ENCODE measurements at places on chromosomes 5 and 9.
A peak's percentile ranks its signal among the peaks of the same experiment; 100 is the strongest.

DNA sequence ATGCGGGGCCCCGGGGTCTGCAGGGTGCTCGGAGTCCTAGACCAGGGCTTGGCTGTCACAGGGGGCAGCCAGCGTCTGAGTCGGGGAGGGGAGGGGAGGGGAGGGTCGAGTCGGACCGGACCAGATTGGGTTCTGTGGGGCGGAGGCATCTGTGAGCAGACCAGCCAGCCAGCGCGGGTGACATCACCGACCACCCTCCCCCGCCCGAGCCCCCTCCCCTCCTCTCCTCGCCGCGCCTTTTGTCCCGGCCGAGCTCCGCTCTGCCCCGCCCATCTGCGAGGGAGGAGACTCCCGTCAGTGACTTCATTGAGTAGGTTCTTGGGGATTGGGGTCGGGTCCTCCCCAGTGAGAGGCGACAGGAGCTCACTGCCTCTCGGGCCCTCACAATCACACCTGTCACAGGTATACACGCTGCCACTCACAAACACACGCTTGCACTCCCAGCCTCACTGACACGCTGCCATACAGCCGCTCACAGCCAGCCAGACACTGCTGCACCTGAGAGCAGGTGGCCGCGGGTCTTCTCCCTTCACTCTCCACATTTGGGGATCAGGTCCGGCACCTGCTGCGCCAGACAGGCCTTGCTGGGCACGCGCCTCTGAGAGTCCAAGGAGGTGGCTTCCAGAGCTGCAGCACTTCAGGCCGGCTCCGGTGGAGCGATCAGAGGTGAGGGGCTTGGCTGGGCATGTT lies 546 bp downstream of the DNAJB5 start:
- no peak for DNase-seq

DNA sequence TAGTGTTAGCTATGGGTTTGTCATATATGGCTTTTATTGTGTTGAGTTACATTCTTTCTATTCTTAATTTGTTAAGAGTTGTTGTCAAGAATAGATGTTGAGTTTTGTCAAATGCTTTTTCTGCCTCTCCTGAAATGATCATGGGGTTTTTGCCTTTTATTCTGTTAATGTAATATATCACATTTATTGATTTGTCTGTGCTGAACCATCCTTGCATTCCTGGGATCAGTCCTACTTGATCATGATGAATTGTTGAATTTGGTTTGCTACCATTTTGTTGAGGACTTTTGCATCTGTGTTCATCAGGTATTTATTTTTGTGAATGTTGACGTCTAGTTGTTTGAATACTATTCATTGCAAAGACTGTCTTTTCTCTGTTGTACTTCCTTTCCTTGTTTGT lies 23.9 kb downstream of the RIC1 start:
- DNase-seq: no peak

DNA sequence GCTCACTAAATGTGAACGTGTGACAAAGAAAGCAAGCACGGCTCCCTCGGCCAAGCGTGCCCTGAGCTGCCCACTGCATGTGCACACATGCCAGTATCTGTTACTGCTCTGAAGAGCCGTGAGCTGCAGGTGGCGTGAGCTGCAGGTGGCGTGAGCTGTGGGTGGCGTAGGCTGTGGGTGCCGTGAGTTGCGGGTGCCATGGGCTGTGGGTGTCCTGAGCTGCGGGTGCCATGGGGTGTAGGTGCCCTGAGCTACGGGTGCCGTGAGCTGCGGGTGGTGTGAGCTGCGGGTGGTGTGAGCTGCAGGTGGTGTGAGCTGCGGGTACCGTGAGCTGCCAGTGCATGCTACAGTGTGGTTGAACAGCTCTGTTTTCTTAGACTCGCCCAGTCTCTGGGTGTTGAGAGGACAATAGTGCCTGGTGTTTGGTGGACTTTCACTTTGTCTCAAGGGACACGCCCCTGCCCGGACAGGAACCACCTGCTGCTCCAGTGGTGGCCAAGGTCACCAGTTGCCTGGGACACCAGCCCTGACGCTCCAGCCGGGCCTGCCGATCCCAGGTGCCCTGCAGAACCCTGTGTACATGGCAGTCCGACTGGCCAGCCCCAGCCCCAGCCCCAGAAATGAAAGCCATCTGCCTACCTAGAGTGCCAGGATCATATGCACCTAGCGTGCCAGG lies 6.7 kb downstream of the CCDC187 start:
- no peak for DNase-seq

DNA sequence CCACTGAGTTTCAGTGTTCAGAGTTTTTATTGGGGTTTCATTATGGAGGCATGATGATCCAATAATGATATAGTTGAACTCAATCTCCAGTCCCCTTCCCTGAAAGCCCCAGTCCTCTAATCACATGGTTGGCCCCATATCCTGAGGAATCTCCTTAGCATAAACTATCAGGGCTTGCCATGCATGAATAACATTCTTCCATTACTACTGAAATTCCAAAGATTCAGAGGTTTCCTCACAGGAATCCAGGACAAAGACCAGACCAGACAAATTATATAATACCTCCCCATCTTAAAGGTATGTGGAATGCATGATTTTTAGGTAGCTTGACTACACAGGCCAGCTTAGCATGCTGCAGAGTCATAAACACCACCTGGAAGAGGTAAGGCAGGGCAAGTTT lies 15.5 kb upstream of the LRRTM2 start:
- DNase-seq: no peak

GRCh38 chr9:132969783-132970182 lies 8.7 kb upstream of the GFI1B start:
- no peak for DNase-seq

DNA sequence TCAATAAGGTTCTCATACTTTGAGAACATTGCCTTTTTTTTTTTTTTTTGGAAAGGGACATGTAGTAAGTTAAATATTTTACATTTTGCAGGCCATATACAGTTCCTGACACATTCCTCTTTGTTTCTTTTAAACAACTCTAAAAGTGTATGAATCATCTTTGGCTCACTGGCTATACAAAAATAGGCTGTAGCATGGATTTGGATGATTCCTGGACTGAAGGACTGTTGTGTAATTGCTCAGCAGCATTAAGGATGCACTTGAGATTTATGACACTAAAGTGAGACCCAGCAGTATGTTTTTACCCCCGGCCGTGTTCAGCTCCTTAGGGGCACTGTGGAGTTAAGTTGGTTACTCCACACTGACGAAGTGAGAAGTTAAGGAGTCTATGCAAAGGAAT lies 41.3 kb downstream of the VPS13A start:
- no peak for DNase-seq

DNA sequence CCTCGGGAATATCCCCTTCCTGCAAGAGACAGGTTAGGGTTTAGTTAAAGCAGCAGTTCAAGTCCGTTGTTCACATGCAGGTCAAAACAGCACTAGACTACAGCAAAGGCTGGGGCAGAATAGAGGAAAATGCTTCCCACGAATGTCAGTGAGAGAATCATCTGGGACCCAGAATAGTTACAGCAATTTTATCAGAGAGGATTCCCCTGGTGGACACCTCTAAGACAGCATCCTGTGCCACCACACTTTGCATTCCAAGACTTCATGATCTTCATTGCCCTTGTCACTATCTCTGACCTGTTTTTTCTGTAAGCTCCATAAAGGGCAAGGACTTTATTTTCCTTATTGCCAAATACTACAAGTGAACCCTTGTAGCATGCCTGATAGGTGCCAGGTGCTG lies 12.9 kb downstream of the GRXCR2 start:
- DNase-seq: no peak

- DNase-seq: peak; percentile 80
Observed at GRCh38 chr9:126805554-126806262, 868 bp downstream of the ZBTB43 start.

- DNase-seq: no peak
Observed at GRCh38 chr9:116072046-116072445, 81.5 kb upstream of the PAPPA start.

DNA sequence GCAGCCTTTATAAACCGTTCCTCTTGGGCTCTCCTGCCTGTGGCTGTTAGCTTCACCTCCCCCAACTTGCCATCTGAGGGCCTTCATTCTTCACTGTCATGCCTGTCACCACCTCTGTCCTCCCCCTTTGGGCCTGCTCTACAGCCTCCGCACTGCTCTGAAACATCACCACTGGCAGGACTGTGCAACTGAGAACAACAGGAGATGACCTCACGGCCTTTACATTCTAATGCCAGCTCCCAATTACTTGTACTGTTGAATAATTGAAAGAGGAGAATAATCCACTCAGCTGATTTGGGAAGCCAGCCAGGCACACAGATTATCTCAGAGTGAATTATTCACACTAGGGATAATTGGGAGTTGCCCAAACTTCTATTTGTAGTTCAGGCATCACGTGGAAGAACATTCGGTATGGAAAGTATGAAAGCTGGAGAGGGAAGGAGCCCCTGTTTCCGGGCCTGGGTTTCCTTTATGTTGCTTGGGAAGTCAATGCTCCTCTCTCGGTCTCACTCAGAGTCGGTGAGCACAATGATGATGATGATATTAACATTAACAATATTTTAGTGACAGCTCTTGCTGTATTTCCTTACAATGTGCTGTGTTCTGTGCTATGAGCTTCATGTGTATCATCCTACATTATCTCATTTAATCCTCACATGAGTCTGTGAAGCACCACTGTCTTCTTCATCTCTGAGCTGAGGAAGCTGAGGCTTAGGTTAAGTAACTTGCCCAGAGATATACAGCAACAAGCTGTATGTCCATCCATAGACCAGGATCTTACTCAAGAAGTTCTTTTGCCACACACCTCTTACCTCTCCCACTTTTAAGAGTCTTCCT lies 99.3 kb upstream of the LRRTM2 start:
- no peak for DNase-seq

DNA sequence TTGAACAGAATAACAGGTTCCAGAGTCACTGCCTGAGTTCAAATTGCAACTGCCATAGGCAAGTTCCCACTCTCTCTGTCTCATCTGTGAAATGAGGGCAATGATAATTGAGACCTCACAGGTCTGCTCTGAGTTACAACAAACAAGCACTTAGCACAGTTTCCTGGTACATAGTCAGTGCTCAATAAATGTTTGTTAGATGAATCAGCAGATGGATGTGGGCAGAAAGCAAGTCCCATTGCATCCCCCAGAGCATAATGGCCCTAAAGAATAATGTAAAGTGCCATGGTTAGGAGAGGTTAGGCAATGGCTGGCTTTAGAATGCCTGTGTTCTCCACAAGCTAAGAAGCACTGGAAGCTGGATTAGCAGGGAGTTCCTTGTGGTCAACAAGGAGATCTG lies 136.5 kb upstream of the LARP1 start:
- DNase-seq: no peak

- no peak for DNase-seq
Observed at GRCh38 chr9:136690104-136690805, 3.0 kb upstream of the AGPAT2 start.

- DNase-seq: no peak
Observed at GRCh38 chr5:14869668-14870164, 1.9 kb downstream of the ANKH start.

DNA sequence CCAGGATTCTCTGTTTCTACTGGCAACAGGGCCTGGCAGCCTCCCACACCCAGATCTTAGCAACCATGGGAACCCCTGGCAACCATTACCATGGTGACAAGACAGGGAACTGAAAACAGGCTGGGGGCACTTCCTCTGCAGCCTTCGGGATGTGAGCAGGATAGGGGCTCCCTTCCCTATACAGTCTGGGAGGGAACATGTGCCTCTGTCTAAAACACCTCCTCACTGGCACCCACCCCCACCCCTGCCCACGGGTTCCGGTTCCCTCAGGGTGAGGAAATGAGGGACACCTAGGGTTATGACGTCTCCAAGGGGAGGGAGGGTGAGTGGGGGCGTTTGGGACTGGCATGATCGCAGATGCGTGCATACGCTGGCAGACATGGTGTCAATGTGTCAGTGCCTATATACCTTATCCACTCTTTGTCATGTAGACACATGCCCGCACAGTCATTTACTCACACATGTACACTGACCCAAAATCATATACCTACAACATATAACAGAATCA lies 3.0 kb upstream of the DNAJB5 start:
- no peak for DNase-seq

- no peak for DNase-seq
Observed at GRCh38 chr9:72200452-72200851, 51.2 kb downstream of the GDA start.

- DNase-seq: no peak
Observed at GRCh38 chr5:97097326-97098230, 44.8 kb downstream of the LIX1 start.

GRCh38 chr9:277601-278295 lies 63.1 kb downstream of the DOCK8 start:
- peak; percentile 79 for DNase-seq

GRCh38 chr5:180495991-180496741 lies 2.0 kb downstream of the CNOT6 start:
- no peak for DNase-seq

DNA sequence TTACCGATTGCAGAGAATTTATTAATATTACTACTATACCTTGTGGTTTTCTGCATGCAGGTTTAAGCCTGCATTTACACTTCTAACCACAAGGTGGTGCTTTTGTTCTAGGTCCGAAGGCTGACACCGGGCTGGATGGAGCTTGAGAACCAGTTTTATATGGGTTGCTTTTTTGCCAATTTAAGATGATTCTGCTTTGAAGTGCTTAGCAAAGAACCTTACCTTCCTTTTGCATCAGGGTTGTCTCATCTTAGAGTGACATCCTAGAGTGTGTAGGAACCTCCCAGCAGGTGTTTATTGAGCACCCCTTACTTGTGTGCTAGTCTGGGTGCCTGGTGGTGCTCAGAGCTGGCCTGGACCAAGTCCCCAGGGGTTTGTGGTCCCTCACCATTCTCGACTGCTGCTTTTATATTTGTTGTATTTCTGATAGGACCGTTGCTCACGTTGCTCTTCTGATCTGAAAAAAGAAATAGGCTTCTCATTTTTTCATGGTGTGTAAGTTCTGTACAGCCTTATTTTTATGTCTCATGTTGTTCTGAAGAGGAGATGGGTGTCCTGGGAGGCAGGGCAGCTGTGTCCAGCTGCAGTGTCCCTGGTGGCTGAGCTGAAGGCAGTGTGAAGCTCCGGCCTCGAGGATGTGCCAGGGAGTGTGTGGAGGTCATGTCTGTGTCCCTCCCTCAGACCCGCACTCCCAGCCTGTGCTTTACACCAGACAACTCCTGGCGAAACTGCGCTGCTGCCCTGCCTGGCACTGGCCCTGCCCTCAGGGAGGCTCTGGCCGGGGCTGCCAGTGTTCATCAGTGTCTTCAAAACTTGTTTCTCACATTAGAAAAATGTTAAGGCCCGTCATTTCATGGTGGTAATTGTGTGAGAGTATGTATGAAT lies 54.3 kb downstream of the EHMT1 start:
- peak; percentile 56 for DNase-seq

DNA sequence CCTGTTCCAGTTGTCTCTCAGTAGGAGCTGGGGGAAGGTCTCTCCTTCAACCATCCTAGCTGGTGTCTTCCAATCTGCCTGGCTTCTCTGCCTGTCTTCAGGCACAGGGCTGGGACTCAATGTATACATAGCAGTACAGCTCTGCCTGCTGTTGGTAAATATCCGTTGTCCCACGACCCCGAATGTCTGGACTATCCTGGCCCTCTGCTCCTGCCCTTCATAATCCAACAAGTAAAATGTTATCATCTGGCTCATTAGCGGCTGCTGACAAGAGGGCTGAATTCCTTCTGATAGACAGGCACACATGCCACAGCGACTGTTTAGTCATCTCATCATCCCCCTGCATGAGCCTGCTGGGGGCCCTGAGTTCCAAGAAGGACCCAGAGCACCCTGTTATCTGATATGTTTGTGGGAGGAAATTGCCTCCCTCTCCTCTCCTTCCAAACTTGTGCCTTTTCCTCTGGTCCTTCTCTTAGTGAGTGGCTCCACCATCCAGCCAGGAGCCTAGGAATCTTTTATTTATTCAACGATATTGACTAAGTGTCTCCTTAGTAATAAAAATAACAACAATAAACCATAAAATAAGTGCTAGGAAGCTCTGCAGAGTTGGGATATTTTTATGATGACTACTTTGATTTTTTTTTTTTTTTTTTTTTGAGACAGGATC lies 29.5 kb upstream of the TGFBR1 start:
- no peak for DNase-seq

GRCh38 chr9:121372239-121373010 lies 2.4 kb upstream of the STOM start:
- DNase-seq: no peak
